Activated gamma-delta T cell treated with anti-CD3 and anti-CD28 coated beads, Interleukin-2, amount 50 U/mL, for 16 hours (primary cell): ENCODE measurements at places on chromosomes 6 and 20.

- DNase-seq, result no peak
Measured at GRCh38 chr20:38219006-38219950, 41.3 kb downstream of the KIAA1755 start.

DNA sequence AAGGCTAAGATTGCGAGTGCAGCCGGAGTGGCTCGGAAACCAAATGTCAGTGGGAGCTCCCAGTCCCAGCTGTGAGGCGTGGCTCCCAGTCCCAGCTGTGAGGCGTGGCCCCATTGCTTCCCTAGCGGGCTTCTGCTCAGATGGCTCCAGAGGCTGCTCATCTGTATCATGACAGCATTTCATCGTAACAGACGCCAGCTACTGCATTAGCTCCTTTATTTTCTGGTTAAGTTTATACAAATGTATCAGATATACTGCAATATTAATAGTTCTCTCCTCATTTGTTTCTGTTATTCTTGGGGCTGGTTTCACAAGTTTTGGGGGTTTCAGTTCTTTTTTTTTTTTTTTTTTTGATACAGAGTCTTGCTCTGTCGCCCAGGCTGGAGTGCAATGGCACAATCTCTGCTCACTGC, 34.7 kb upstream of the TBXT start:
- DNase-seq, result no peak

GRCh38 chr6:111631018-111631417, 25.3 kb upstream of the TRAF3IP2 start:
- no peak for DNase-seq

DNA sequence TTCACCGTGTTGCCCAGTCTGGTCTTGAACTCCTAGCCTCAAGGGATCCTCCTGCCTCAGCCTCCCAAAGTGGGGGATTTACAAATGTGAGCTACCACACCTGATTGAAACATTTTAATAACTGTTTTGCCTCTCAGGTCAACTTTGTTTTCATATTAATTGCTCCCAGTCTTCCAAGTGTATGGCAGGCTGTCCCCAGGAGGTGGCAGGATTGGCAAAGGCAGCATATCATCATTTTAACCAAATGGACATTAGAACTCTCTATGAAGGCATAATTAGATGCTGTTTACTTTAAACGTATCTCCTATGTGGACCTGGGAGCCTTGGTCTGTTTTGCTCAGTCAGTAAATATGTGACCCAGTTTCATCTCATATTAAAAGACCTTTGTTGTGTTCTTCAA, 59.2 kb upstream of the CSE1L start:
- DNase-seq, result no peak

- DNase-seq, result no peak
Measured at GRCh38 chr6:106477146-106477545, 116.6 kb downstream of the CRYBG1 start.

- peak; percentile 54 for DNase-seq
Measured at GRCh38 chr20:32252189-32252588, 25.3 kb upstream of the KIF3B start.

- no peak for DNase-seq
Measured at GRCh38 chr6:82953871-82954270, 111.8 kb downstream of the UBE3D start.

GRCh38 chr20:54468082-54468481, 7.3 kb upstream of the DOK5 start:
- DNase-seq, result no peak

DNA sequence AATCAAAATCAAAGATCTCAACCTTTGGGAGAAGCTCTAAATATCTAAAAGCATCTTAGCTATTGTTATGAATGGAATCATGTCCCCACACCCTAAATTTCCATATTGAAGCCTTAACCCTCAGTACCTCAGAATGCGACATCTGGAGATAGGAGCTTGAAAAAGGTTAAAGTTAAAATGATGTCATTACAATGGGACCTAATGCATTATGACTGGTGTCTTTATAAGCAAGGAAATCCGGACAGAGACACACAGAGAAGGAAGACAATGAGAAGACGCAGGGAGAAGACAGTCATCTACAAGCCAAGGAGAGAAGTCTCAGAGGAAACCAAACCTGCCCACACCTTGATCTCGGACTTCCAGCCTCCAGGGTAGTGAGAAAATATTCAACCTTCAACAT, 46.1 kb downstream of the KIF13A start:
- no peak for DNase-seq

GRCh38 chr20:57592263-57593092, 27.7 kb downstream of the ZBP1 start:
- no peak for DNase-seq

DNA sequence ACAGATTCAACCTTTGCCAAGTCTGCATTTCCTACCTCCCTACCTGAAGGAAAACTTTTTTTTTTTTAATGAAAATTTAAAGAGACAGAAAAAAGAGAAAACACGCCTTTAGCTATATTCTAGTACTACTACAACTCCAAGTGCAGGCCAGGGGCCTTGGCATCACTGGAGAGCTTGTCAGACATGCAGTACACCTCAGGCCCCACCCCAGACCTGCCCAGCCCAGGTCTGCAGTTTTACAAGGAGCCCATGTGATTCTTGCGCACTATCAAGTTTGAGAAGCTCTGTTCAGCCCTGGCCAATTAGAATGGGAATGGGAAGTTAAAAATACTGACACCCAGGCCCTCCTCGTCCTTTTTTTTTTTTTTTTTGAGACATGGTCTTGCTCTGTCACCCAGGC, 85.0 kb downstream of the NFATC2 start:
- DNase-seq, result no peak

DNA sequence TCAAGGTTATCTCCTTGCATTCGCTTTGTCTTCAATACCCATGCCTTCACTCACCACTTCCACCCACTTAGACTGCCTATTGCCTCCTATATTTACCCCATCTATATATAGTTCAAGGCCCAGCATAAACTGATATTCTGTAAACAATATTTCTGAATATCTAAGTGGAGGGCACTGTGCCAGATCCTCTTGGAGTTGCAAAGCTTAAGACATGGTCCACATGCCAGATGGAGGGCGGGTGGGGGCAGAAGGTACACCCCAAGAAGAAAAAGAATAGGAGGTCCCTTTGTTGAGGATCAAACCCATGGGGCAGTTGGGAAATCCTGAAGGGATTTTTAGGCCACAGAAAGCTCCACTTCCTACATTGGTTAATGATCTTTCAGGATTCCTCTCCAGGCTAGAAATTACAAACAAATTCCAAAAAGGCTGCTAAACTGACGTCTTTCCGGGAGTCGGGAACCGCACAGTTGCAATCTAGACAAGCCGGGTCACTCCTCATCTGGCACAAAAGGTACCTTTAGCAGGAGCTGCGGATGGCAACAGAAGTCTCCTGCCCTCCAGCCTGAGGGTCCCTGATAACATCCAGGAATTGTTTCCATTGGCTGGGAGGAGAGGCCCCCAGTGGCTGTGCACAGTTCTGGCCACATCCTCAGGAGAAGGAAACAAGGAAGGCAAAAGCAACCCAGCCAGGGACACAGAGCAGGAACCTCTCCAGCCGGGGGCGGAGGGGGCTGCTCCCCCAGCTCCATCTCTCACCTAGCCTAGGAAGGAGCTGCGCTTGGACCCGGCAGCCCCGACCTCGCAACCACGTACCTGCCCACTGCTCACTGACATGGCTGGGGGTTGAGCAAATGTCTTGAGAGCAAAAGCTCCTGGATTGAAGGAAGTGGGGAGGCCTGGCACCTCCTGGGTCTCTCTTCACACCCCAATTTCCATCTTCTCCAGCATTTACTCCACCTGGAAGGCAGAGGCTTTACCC, 5.9 kb upstream of the LPIN3 start:
- no peak for DNase-seq

DNA sequence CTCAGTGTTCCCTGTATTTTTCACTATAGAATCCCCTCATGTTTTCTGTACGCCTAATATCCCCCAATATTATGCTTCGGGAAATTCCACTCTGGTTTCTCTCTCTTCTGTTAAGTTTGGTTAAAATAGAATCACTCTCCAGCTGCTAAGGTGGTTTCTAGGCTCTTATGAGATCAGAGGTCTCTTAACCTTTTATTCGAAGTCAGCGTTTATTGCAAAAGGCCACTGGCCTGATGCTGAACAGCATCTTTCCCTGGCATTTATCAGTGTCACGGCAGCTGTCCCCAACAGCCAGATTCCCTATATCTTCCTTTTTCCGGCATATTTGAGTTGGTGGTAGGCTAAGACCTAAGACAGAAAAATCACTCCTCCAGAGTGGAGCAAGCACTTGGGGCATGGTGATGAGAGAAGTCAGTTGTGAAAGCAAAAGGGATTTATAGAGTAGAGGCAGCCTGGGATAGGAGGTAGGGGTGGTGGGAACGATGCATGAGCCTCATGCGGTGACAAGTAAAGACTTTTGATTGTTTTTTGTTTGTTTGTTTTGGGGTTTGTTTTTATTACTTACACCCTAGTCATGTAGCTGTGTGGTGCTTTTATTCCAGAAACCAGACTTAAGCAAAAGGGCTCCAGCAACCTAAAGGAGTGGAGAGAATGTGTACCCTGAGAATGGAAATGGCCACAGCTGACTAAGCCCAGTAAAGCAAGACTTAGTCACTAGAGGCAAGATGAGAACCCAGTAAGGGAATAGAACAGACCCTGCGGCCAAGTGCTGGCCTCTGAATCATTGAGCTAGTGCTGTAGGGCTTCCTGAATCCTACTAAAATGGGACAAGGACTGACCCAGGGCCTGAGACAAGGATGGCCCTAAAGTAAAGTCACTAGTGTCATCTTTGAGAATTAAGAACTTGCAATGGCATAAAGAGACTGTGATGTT, 233.0 kb upstream of the PRND start:
- DNase-seq, result no peak

- no peak for DNase-seq
Measured at GRCh38 chr6:85126485-85127167, 323.3 kb upstream of the NT5E start.

DNA sequence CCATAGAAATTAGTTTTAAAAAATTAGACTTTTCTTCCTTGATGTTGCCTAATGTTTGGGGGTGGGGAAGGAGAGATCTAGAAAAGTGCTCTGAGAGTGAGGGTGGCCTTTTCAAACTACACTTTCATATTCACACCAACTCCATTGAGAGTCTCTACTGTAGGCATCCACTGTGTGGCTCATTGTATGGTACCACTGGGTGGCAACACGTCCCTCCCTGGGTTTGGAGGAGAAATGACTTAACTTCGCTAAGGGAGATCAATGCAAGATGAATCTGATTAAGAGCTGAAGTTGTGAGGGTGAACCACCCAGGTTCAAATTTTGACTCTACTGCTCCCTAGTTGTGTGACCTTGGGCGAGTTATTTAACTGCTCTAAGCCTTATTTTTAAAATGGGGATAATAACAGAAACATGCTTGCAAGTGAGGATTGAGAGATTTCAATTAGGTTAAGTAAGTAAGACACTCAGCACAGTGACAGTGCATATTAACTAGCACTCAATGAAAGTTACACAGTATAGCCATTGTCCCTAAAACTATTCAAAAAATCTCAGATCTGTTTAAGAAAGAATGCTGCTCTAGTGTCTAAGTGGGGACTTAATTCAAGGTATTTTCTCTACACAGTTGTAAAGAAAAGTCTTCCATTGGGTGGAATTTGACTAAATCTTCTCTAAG, 193.5 kb upstream of the CNR1 start:
- no peak for DNase-seq

DNA sequence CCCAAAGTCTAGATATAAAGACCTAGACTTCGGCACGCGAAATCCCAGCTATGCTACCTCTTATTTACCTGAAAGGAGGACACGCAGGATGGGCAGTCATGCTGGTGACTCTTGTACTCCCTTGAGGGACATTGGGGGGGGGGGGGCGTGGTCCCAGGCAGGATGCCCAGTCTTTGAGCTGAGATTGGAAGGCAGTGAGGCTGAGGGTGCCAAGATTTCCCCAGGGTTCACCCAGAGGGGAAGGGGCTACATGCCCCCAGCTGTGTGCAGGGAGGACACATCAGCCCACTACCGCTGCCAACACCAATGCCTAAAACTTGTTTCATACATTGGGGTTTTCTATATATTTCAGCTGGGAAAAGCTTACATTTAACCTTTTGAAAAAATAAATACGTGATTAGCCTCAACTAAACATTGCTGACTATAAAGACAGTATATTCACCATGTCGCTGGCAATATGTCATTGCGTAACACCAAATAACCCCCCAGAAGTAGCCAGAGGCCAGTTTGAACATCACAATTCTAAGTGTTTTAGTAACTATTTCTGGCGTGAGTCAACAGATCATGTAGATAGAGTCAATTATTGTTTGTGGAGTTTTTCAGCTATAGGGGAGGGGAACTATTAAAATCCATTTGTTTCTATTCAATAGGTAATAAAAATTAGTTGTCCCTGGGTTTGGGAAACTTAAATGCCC, 21.6 kb downstream of the MGME1 start:
- no peak for DNase-seq

DNA sequence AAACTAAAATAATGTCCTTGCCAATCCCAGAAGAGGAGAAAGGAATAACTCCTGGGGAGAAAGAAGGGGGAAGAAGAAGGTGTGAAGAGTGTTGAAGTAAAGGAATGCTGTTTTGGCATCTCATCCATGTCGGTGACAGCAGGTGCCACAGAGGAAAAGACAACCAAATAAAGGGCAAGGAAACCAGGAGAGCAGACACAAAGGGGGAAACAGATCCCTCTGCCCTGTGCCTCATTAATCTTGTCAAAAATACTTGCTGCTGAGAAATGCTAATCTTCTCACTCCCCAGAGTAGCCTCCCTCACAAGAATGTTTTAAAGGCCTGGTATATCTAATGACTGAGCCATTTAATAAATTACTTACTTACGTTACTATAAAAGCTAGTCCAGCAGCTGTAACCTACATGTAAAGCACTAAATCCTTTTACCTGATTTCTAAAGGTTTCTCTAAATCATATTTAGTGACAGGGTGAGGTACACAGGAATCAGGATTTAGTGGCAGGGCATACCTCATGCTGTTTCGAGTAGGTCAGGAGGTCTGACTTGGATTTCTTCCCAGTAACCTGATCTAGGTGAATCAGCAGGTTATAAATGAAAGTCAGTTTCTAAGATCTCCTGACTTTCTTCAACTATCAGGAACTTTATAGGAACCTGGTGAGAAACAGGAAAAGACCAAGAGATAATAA, 377.1 kb downstream of the CENPW start:
- no peak for DNase-seq

DNA sequence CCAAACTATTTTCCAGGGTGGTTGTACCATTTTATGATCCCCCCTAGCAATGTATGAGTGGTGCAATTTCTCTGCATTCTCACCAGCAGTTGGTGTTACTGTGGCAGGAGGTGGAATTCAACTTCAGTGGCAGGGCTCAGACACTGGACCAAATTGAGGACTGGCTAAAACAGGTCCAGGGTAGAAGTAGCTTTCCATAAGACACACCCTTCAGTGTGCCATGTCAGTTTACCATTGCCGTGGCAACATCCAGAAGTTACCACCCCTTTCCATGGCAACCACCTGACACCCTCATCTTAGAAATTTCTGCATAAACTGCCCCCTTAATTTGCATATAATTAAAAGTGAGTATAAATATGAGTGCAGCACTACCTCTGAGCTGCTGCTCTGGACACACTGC, 180.7 kb upstream of the GGTLC1 start:
- no peak for DNase-seq
